ENCODE measurements at places on chromosomes 5 and 9. TPM values are rescaled to one million over a fixed set of nuclear protein-coding genes. Genes with fewer than 3 reads are reported as not detected.

The C9 gene
- total RNA-seq, result not detected

The HAPLN1 gene
- 1.2 TPM for total RNA-seq

The TEK gene
- 4.0 TPM for total RNA-seq

The TAF11L5 gene
- not detected for total RNA-seq

The ATP10B gene
- not detected for total RNA-seq

The NOXA1 gene
- not detected for total RNA-seq

The CCL27 gene
- not detected for total RNA-seq

The CORO2A gene
- 0.16 TPM for total RNA-seq

The OBP2B gene
- not detected for total RNA-seq

The CBY3 gene
- total RNA-seq, result not detected

The PCDHA4 gene
- total RNA-seq, result not detected

The MYO10 gene
- 38.8 TPM for total RNA-seq

The TSPAN17 gene
- 52.5 TPM for total RNA-seq

The PDLIM4 gene
- 52.2 TPM for total RNA-seq

The HTR1A gene
- not detected for total RNA-seq

The PIP5K1B gene
- total RNA-seq, result not detected

The CTSV gene
- 0.05 TPM for total RNA-seq

Data from SJSA1 (cell line).